ENCODE measurements at places on chromosomes 1 and 21.
A peak's percentile ranks its signal among the peaks of the same experiment; 100 is the strongest.

DNA sequence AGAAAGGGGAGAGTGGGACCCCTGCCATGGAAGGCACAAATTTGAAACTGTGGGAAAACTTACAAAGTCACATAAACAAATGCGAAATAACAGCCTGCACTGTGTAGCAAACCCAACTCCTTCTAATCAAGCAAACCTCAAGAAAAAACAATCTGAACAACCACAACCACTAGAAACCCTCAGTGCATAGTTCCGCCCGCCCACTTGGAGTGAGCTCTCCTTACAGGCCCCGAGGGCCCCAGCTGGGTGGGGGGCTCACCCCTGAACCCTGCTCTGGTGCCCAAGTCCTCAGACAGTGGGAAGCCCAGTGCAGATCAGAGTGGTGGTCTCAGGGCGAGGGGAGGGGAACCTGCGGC lies 931 bp upstream of the MXRA8 start:
- no peaks in the 10 kb centered on the region for H3K27me3 ChIP-seq
- peaks cover 5% of the 10 kb centered on the region for H3K36me3 ChIP-seq
- no peak overlapping the region for H3K27ac ChIP-seq
- no peak overlapping the region for H3K4me3 ChIP-seq

GRCh38 chr1:46812065-46812963 lies 13.5 kb downstream of the CYP4B1 start:
- peaks cover 15% of the 10 kb centered on the region for H3K4me1 ChIP-seq
- no peak overlapping the region for H3K4me3 ChIP-seq
- no peak overlapping the region for H3K27ac ChIP-seq
- H3K27me3 ChIP-seq: no peaks in the 10 kb centered on the region
- H3K36me3 ChIP-seq: peaks cover 41% of the 10 kb centered on the region
- no peak for DNase-seq

- H3K36me3 ChIP-seq: peaks cover 23% of the 10 kb centered on the region
- H3K27me3 ChIP-seq: no peaks in the 10 kb centered on the region
- DNase-seq: no peak
- peak overlapping the region; percentile 89 for H3K4me3 ChIP-seq
- peak overlapping the region; percentile 92 for H3K27ac ChIP-seq
These were observed 687 bp upstream of the ERI3 start for GRCh38 chr1:44355582-44356305.

- H3K36me3 ChIP-seq: no peaks in the 10 kb centered on the region
- H3K4me3 ChIP-seq: no peak within 1 kb of the TSS
- DNase-seq: no peak
- H3K27me3 ChIP-seq: peaks cover 100% of the 10 kb centered on the region
- H3K4me1 ChIP-seq: peaks cover 8% of the 10 kb centered on the region
These were observed at the start of gene ESRRG for GRCh38 chr1:216723274-216723780. TSS of gene ESRRG (minus strand) at chr1:216723429. CDS start at chr1:216723299, 130 bp downstream.

DNA sequence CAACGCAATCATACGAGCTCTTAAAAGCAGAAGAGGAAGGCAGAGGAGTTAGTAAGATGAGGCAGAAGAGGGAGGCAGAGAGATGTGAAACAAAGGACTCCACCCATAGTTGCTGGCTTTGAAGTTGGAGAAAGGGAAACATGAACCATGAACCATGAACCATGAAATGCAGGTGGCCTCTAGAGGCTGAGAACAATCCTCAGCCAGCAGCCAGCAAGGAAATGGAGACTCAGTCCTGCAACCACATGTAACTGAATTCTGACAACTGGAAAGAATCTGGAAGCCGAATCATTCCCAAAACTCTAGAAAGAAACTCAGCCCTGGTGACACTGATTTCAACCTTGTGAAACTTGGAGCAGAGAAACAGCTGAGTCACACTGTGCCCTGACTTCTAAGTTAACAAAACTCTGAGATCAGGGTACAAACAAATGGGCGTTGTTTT lies 10.1 kb downstream of the DIPK1A start:
- no peaks in the 10 kb centered on the region for H3K36me3 ChIP-seq
- no peaks in the 10 kb centered on the region for H3K4me1 ChIP-seq
- DNase-seq: peak; percentile 62

- H3K4me1 ChIP-seq: no peaks in the 10 kb centered on the region
- no peaks in the 10 kb centered on the region for H3K27me3 ChIP-seq
- H3K36me3 ChIP-seq: no peaks in the 10 kb centered on the region
- DNase-seq: no peak
- H3K4me3 ChIP-seq: no peak overlapping the region
These were observed 10.6 kb upstream of the RC3H1 start for GRCh38 chr1:174032671-174033222.

DNA sequence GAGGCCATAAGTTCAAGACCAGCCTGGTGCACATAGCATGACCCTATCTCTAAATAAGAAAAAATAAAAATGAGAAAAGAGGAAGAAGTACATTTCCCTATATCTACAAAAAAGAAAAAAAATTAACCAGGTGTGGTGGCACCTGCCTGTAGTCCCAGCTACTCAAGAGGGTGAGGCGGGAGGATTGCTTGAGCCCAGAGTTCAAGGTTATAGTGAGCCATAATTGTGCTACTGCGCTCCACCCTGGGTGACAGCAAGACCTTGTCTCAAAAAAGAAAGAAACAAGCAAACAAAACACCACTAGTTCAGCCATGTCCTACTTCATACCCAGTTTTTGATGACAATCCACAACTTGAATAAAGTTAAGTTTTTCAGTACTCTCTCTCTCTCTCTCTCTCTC lies 30.7 kb upstream of the TDRD10 start:
- peaks cover 17% of the 10 kb centered on the region for H3K36me3 ChIP-seq
- H3K27ac ChIP-seq: no peak overlapping the region
- no peak overlapping the region for H3K4me3 ChIP-seq
- DNase-seq: no peak
- peaks cover 11% of the 10 kb centered on the region for H3K4me1 ChIP-seq

DNA sequence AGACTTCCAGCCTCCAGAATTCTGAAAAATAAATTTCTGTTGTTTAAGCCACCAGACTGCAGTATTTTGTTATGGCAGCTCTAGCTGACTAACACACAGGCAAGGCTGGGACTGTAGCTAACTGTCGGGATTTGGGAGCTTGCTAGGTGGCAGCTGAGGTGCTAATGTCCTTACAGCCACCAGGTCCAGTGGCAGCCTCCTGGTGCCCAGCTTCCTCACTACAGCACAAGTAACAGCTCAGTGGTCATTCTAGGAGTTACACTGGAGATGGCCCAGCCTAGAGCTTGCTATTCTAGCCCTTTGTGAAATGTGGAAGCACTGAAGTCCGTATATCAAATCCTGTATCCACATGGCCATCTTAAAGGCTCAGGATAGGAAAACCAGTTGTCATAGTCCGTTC lies 4.3 kb upstream of the C1orf115 start:
- H3K4me1 ChIP-seq: peaks cover 14% of the 10 kb centered on the region
- H3K27ac ChIP-seq: no peak overlapping the region
- H3K36me3 ChIP-seq: no peaks in the 10 kb centered on the region
- no peak for DNase-seq
- no peaks in the 10 kb centered on the region for H3K27me3 ChIP-seq
- no peak overlapping the region for H3K4me3 ChIP-seq

DNA sequence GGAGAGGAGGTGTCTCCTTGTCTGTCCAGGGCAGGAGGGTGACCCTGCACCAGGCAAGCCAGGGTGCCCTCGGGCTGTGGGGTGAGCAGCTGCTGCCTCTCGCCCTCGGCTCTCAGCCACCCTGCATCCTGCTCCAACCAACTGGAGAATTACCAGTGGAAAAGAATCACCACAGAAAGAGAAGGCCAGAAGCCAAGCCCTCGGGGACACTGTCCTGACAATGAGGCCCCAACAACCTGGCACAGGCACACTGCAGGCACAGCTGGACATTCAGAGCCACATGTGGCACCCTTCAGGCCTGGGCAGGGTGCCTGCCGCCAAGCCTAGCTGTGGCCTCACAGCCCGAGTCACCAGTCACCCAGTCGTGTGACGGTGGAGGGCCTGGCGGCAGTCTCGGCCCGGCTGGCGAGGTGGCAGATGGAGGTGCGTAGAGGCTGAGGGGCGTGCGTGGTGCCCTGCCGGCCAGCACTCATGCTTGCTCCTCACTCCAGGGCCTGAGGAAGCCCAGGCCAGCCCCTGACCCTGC lies 12.0 kb downstream of the MEGF6 start:
- H3K4me3 ChIP-seq: no peak overlapping the region
- DNase-seq: no peak
- H3K27me3 ChIP-seq: no peaks in the 10 kb centered on the region
- no peaks in the 10 kb centered on the region for H3K36me3 ChIP-seq
- no peak overlapping the region for H3K27ac ChIP-seq

GRCh38 chr21:25895565-25896205 lies 160.9 kb downstream of the GABPA start:
- no peak overlapping the region for H3K27ac ChIP-seq
- peaks cover 9% of the 10 kb centered on the region for H3K4me1 ChIP-seq
- no peak overlapping the region for H3K4me3 ChIP-seq
- H3K36me3 ChIP-seq: peaks cover 68% of the 10 kb centered on the region
- no peaks in the 10 kb centered on the region for H3K27me3 ChIP-seq
- peak; percentile 55 for DNase-seq

GRCh38 chr1:32159189-32159588 lies 20.3 kb upstream of the TXLNA start:
- no peak overlapping the region for H3K27ac ChIP-seq
- peaks cover 90% of the 10 kb centered on the region for H3K36me3 ChIP-seq
- DNase-seq: no peak
- H3K4me3 ChIP-seq: no peak overlapping the region

- H3K27me3 ChIP-seq: no peaks in the 10 kb centered on the region
These were observed 124.2 kb downstream of the GRIK3 start for GRCh38 chr1:36909946-36910725.

- no peaks in the 10 kb centered on the region for H3K27me3 ChIP-seq
- H3K4me1 ChIP-seq: peaks cover 6% of the 10 kb centered on the region
- DNase-seq: no peak
- H3K36me3 ChIP-seq: no peaks in the 10 kb centered on the region
- H3K4me3 ChIP-seq: no peak overlapping the region
These were observed 292.0 kb downstream of the DUSP10 start for GRCh38 chr1:221449801-221450470.

GRCh38 chr1:44312399-44313196 lies 42.5 kb downstream of the ERI3 start:
- no peak for DNase-seq
- H3K27me3 ChIP-seq: no peaks in the 10 kb centered on the region
- no peak overlapping the region for H3K4me3 ChIP-seq
- H3K36me3 ChIP-seq: peaks cover 52% of the 10 kb centered on the region

DNA sequence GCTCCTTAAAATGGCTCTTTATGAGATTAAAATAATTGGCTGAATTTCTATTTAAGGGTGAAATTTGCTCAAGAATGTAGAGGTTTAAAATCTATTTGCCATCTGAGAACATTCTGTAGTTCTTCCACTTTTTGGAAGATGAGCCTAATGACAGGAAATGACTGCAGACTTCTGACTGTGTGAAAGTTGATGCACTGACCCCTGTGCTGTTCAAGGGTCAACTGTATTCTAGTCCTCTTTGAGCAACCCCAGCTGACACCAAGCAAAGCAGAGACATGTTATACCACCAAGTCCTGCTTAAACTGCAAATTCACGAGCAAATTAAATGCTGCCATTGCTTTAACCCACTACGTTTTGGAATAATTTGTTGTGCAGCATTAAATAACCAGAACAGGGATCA lies 26.6 kb downstream of the DDAH1 start:
- no peak overlapping the region for H3K27ac ChIP-seq
- no peak for DNase-seq
- no peaks in the 10 kb centered on the region for H3K27me3 ChIP-seq
- H3K36me3 ChIP-seq: no peaks in the 10 kb centered on the region

- H3K4me1 ChIP-seq: no peaks in the 10 kb centered on the region
- H3K27me3 ChIP-seq: peaks cover 21% of the 10 kb centered on the region
- H3K36me3 ChIP-seq: no peaks in the 10 kb centered on the region
- no peak overlapping the region for H3K4me3 ChIP-seq
These were observed 207.1 kb downstream of the RYR2 start for GRCh38 chr1:237249120-237249519.

GRCh38 chr1:91427741-91428140 lies 23.1 kb upstream of the HFM1 start:
- DNase-seq: no peak
- H3K4me1 ChIP-seq: peaks cover 4% of the 10 kb centered on the region
- H3K4me3 ChIP-seq: no peak overlapping the region
- no peak overlapping the region for H3K27ac ChIP-seq
- peaks cover 58% of the 10 kb centered on the region for H3K27me3 ChIP-seq
- no peaks in the 10 kb centered on the region for H3K36me3 ChIP-seq

- DNase-seq: no peak
- H3K4me3 ChIP-seq: no peak overlapping the region
These were observed 133.2 kb downstream of the KCNJ6 start for GRCh38 chr21:37783016-37783415.

DNA sequence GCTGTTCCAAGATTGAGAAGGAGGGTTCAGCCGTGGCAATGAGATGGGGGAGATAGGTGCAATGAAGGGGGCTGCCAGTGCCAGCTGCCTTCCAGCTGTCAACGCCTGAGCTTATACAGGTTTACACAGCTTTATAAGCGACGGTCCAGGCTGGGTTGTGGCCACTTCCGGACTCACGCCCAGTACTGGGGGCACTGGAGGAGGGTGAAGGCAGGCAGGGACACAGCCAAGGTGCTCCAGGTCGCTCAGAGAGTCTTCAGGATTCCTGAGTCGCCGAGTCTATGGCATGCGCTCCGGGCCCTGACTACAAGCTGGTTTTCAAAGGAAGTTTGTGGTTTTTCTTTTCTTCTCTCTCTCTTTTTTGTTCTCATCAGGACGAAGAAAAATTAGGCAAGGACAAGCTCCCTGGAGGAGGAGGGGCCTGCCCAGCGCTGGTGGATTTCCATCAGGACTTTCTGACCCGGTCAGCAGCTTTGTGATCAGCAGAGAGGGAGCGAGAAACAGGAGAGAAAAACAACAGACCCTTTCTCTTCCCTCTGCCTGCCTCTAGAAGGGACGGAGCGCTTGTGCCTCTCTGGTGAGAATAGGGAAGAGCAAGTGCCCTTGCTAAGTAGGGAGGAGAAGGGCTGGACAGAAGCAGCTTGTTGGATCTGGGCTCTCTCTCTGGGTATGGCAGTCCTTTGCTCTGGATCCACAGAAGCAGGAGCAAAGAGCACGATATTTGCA lies at the start of gene MINDY1:
Gene MINDY1 (minus strand): TSS at position 576 of the 726 bp plus-strand sequence. CDS start 4,285 bp downstream, outside the sequence.
- H3K27ac ChIP-seq: peak within 1 kb of the TSS; percentile 99
- H3K4me1 ChIP-seq: peaks cover 43% of the 10 kb centered on the region
- H3K36me3 ChIP-seq: peaks cover 15% of the 10 kb centered on the region
- DNase-seq: peak; percentile 91

DNA sequence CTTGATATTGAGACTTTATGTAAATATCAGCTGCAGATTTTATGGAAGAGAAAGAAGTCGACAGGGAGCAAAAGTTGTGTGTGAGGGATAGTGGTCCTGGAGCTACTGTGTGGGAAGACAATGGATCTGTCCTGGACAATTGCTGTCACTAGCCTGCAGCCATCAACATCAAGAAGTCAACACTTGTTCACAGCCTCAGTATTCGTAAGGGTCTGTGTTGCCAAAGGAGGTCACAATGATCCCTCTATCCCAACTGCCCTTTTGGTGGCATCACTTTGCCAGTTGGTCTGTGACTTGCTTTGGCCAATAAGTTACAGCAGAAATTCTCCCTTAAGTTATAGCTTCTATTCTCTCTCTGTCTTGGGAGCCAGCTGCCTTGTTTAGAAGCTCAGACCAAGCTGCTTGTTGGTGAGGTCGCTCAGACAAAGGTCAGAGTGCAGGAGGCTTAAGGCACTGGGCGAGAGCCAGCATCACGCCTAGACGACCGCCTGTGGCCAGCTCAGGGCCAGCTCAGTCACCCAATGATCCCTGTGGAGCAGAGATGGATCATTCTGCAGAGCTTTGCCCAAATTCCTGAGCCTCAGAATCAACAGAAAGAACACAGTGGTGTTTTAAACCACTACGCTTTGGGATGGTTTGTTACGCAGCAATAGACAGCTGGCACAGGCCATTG lies 134.9 kb downstream of the RHOU start:
- peaks cover 17% of the 10 kb centered on the region for H3K27me3 ChIP-seq
- H3K4me3 ChIP-seq: no peak overlapping the region
- no peaks in the 10 kb centered on the region for H3K4me1 ChIP-seq
- no peak overlapping the region for H3K27ac ChIP-seq
- H3K36me3 ChIP-seq: no peaks in the 10 kb centered on the region
